ENCODE measurements at places on chromosomes 4 and X. TPM values are rescaled to one million over a fixed set of nuclear protein-coding genes. Genes with fewer than 3 reads are reported as not detected.

Gene FAM53A
- total RNA-seq = 1.6 TPM

DNA sequence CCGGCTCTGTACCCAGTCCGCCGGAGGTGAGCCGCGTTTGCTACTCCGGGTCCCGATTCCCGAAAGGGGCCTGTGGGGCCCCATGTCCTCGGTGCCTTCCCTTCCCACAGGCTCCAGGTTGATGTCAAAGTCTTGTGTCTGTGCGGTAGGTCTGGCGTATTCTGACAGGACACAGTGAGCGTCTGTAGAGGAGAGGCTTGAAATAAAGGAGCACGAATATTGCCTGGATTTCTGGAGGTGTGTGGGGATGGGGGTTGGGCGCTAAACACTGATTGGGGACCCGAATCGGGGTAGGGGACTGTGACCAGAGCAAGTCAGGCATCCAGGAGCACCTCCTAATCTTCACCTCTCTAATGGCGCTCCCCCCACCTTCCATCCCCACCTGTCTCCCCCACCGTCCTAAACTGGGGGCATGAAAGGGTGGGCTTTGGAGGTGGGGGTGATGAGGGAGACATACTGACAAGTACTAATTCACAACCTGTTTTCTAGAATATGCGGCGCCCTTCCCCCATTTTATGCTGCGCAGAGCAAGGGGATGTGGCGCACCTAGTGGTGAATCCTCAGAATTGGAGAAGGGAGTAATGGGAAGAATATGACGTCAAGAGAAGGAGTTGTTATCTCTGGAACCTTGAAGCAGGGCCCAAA is 855 bp downstream of the GPRASP2 start:
- peak; percentile 66 for DNase-seq

DNA sequence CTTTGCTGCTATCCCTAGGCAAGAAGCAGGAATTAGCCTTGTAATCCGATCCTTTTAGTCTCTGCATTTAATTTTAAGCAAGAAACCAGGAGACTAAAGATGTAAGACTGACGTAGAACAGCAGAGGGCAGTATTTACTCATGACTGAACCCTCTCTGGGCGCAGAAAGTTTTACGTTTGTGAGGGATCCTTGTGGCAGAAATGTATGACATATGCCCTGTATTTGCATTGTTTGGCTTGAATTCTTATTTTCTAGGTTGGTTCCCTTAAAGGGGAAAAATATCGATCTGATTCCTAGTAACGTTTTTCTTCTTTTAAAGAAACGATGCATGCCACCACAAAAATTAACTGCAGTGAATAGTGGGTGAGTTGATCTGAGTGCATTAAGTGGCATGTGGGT is 1.3 kb upstream of the FAT4 start:
- DNase-seq = peak; percentile 31

GRCh38 chr4:151961456-151961855 is 200.6 kb upstream of the GATB start:
- DNase-seq = no peak

- no peak for DNase-seq
These were observed 1142.2 kb downstream of the ARAP2 start for GRCh38 chr4:35102066-35102465.

DNA sequence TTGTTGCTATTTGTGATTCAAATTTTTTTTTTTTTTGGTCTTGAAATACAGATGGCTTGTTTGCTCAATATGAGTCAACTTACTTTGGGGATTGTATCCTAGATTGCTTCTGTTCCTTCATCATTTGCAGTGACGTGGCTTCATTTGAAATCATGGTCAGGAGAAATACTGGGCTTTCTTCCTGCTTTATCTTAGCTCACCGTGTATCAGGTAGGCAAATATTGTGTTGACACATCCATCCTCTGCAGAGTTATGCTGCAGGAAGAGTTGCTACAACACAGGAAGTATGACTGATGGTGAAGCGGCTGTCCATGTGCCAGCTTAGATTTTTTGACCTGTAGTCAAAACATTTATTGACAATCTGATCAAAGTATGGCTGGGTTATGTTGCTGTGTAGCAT is 232.2 kb downstream of the C4orf33 start:
- no peak for DNase-seq

- DNase-seq = no peak
These were observed 1.9 kb downstream of the SEC24D start for GRCh38 chr4:118834070-118834469.
